ENCODE measurements at places on chromosomes 2 and 18. TPM values are rescaled to one million over a fixed set of nuclear protein-coding genes. Genes with fewer than 3 reads are reported as not detected.

Gene SLC9A2
- not detected for total RNA-seq

Gene PRSS56
- total RNA-seq, result not detected

Gene ZNF512
- 93.1 TPM for total RNA-seq

Gene MRPS5
- 68.7 TPM for total RNA-seq

Gene SIGLEC15
- not detected for total RNA-seq

Gene BIN1
- 176 TPM for total RNA-seq

Gene DUSP19
- 1.6 TPM for total RNA-seq

Gene PFN4
- not detected for total RNA-seq

Gene FASTKD2
- total RNA-seq, result 24.7 TPM

Gene APCDD1
- 171 TPM for total RNA-seq

Gene GCKR
- 0.61 TPM for total RNA-seq

Gene MC5R
- not detected for total RNA-seq

Gene C2orf15
- 0.34 TPM for total RNA-seq

Gene GPR55
- total RNA-seq, result not detected

Gene DLX2
- 1.4 TPM for total RNA-seq

Gene SLC16A14
- total RNA-seq, result 4.4 TPM

Gene HOXD13
- total RNA-seq, result 0.17 TPM

Gene VWC2L
- total RNA-seq, result 0.15 TPM

Gene ACOXL
- 1.4 TPM for total RNA-seq

Gene SDC1
- total RNA-seq, result 0.93 TPM

Gene NGEF
- total RNA-seq, result 7.2 TPM

Gene DES
- 1.3 TPM for total RNA-seq

Gene TAF4B
- 1.4 TPM for total RNA-seq

Gene SPATA3
- total RNA-seq, result not detected

Gene ALLC
- total RNA-seq, result not detected

Gene PPP1R1C
- total RNA-seq, result 13.8 TPM

Gene RAB31
- total RNA-seq, result 4.1 TPM

Gene INHBB
- total RNA-seq, result 0.34 TPM
